ENCODE measurements at places on chromosomes 4 and X.

DNA sequence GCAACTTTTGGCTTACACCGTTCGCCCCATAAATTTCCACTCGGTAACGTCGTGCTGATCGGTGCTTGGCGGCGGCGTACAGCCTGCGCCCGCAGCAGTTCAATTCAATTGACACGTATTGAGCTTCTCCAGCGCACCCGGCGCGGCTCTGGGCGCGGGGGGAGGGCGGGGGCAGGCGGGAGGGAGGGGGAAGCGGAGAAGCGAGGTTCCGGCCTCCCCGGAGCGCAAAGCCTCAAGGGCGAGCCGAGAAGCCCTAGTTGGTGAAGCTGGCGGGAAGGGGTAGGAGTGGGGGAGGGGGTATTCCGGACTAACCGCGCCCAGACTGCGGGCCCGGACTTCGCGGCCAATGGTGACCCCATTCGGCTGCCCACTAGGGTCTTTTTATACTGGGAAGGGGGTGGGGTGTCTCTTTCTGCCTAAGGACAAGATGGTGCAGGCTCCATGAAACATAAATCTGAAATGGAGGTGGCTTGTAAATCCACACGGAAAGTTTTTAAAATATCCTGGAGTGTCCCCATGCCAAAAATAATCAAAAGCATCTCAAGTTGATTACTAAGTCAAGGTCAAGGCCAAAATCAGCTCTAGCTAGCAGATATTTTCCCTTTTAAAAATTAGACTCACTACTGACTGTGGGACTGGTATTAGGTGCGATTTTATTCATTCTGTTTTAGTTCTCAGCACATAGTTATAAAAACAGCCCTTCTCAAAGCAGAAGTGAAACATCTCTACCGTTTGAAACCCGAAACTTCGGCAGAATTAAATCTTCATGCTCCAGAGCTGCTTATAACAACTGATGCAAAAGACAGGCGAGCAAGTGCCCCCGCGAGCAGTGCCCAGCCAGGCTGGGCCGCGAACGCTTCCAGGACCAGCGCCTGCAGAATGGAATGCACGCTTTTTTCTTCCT lies 1.5 kb upstream of the BCOR start:
- DNase-seq, result no peak

DNA sequence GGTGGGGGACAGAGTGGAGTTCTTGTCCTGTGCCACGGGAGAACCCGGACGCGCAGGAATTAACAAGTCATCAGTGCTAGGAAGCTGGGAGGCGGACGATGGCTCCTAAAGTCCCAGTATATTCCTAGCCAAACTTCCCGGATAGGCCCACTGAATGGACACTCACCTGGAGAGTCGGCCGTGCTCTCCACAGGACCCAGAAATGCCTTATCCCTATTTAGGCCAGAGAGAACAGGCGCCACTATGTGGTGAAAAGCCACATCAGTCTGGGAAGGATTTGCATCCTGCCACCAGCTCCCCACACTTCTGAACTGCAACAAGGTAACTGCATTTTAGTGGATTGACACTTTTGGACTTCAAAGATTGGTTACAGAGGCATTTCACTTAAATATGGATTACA lies 1.1 kb downstream of the CFAP299 start:
- DNase-seq, result no peak

DNA sequence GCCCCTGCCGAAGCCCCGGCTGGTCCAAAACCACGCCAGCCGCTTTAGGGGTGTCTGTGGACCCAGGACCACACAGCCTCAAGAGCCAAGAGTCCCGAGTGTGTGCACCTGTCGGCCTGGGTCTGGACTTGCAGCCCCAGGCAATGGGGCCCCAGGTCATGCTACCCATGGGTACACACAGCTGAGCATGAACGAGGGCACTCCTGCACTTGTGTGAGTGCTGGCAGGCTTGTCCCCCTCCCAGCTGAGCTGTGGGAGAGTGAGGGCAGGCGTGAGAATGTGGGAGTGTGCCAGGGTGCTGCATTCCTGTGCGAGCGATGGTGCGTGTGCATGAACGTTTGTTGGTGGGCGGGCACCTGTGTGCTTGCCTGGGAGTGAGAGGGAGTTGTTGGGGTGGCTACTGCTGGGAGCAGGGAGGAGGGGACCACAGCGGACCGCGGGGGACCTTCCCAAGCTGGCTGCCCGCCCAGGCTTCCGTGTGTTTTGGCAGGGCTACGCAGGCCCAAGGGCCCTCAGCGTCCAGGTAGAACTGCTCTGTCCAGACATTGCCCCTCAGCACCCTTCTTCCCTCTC lies 30.8 kb downstream of the BLOC1S4 start:
- DNase-seq, result no peak

- DNase-seq, result no peak
Observed at GRCh38 chrX:9271789-9272525, 192.9 kb upstream of the TBL1X start.

DNA sequence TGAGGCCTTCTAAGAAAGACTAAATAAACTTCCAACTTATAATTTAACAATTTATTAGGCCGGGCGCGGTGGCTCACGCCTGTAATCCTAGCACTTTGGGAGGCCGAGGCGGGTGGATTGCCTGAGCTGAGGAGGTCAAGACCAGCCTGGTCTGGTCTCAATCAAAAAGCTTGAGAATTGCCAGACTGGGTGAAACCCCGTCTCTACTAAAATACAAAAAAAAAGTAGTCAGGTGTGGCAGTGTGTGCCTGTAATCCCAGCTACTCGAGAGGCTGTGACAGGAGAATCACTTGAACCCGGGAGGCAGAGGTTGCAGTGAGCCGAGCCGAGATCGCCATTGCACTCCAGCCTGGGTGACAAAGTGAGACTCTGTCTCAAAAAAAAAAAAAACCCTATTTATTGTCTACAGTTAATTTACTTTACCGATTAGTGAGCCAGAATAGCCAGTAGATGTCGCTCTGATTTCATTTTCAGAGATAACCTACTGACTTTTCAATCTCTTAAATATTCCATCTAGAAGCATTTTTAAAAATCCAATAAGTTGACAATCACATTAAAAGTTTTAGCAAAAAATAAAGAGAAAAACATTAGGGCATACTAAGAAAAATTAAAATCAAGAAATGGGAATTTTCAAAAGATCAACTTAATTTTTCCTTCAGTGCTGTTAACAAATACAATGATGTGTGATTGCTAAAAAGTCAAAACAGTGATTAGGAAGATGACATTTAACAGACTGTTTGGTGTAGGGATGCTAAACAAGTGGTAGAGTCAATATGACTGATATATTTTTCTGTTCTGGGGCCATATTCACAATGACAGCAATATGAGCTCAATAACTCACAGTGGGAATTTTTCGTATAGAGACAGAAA lies 4.3 kb upstream of the SHROOM3 start:
- DNase-seq, result no peak

- no peak for DNase-seq
Observed at GRCh38 chr4:54499308-54500074, 158.3 kb upstream of the KIT start.

DNA sequence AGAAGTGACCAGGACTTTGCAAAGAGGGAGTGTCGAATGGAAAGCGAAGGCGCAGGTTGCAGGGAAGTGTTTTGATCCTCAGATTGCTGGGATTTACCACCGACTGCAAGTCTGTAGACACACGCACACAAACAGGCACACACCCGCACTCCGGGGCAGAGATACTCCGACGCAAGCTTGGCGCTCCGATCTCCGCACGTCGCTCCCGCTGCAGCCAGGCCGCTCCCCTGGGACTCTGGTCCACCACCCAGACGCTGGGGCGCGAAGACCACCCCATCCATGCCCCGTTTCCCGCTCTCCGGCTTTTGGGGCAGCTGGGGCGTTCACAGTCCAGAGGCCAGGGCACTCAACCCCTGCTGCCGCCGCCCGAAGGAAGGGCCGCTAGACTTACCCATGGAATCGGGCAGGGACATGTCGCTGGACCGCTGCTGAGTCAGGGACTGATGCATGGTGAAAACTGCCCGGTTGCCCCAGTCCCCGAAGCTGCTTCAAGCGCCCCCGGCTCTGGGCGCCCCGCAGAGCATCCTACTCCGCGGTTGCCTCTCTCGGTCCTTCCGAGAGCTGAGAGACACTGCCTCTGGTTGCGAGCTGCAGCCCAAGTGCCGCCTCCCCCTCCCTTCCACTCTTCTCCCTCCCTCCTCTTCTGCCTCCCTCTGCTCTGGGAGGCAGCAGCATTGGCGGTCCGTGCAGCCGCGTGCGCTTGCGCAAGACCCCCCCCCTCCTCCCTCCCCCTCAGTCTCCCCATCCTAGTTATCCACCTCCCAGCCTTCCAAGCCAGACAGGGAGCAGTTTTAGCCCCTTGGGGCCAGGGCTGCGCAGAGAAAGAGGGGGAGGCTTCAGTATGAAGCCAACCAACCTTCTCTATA lies at the start of gene TMEM255A:
Gene TMEM255A (minus strand): TSS at position 601 of the 866 bp plus-strand sequence. CDS start 152 bp downstream, at position 449.
- no peak for DNase-seq

- DNase-seq, result no peak
Observed at GRCh38 chr4:109912706-109913595, at the start of gene EGF. Gene EGF (plus strand): TSS chr4:109912883. CDS start chr4:109913336, 453 bp downstream.

DNA sequence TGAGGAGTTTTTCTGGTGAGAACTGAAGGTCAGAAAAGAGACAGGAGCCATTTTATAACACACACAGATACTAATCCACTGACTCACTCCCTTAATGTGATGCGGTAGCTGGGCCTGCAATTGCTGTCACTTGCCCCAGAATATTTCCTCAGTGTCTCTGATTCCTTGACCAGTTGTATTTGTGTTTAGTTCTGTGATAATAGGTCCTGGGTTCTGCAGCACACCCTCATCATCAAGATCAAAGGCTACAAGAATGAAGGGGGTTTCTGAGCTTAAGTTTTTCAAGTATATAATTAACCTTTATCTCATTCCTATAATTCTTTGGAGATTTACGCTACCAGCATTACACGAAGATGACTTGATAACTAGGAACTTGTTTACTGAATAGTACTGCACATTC lies 576.5 kb upstream of the CPXCR1 start:
- DNase-seq, result no peak

DNA sequence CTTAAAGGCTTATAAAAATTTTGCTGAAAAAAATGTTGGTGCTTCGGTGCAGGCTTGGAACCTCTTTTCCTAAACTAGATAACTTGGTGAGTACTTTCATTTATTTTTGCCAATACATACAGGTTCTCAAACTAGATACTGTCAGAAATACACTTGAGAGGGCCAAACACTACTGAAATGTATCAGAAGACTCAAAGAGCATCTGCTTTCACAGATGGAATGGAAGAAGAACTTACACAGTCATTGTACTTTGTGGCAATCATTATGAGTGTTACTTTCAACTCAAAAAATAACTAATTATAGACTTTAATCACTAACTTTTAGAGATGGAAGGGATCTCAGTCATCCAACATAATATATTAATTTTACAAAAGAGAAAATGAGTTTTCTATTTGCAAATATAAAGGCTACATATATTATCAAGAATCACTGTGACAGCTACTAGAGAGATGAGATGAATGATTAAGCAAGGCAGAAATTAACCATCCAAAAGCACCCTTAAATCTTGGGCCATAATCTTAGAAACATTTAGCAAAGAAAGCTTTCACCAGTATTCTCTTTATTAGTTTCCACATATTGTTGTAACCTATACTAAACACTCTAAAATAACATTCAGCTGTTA lies 1.0 kb downstream of the ENAM start:
- no peak for DNase-seq

GRCh38 chr4:166034965-166035364 lies 161.9 kb downstream of the TLL1 start:
- no peak for DNase-seq
